Forelimb muscle (tissue), 1 donor: ENCODE measurements at places on chromosomes 5 and 9. TPM values are rescaled to one million over a fixed set of nuclear protein-coding genes. Genes with fewer than 3 reads are reported as not detected.

Gene PCDHA9
- not detected for polyA plus RNA-seq

Gene FAM221B
- polyA plus RNA-seq = 0.18 TPM

Gene SPATA31A7
- not detected for polyA plus RNA-seq

Gene SLC1A3
- 18.5 TPM for polyA plus RNA-seq

Gene FOXD1
- polyA plus RNA-seq = 0.76 TPM

Gene RNF44
- polyA plus RNA-seq = 32.6 TPM

Gene OCLN
- polyA plus RNA-seq = 1.6 TPM

Gene PMPCA
- 35.3 TPM for polyA plus RNA-seq

Gene GCNT1
- 4.1 TPM for polyA plus RNA-seq

Gene RNF180
- polyA plus RNA-seq = 1.6 TPM

Gene SRP19
- 58.5 TPM for polyA plus RNA-seq

Gene NEUROG1
- polyA plus RNA-seq = not detected

Gene PAEP
- polyA plus RNA-seq = not detected

Gene PCDHGA6
- 2.6 TPM for polyA plus RNA-seq

Gene EPB41L4B
- 10.7 TPM for polyA plus RNA-seq

Gene EDIL3
- polyA plus RNA-seq = 11.6 TPM

Gene GRM6
- polyA plus RNA-seq = 0.81 TPM

Gene SHISAL2B
- polyA plus RNA-seq = 0.40 TPM

Gene TLE4
- polyA plus RNA-seq = 14.5 TPM

Gene SLC45A2
- 0.33 TPM for polyA plus RNA-seq

Gene LHFPL2
- polyA plus RNA-seq = 48.3 TPM

Gene ATOSB
- polyA plus RNA-seq = 12.0 TPM

Gene CNTFR
- 44.9 TPM for polyA plus RNA-seq

Gene RMRP
- not detected for polyA plus RNA-seq

Gene ELAVL2
- polyA plus RNA-seq = 1.3 TPM

Gene CFAP77
- not detected for polyA plus RNA-seq

Gene ENHO
- polyA plus RNA-seq = 3.4 TPM

Gene MAN2A1
- polyA plus RNA-seq = 40.4 TPM

Gene FCHO2
- 15.9 TPM for polyA plus RNA-seq

Gene ZDHHC21
- polyA plus RNA-seq = 13.9 TPM
